ENCODE measurements at places on chromosomes 2 and 18. TPM values are rescaled to one million over a fixed set of nuclear protein-coding genes. Genes with fewer than 3 reads are reported as not detected.

DNA sequence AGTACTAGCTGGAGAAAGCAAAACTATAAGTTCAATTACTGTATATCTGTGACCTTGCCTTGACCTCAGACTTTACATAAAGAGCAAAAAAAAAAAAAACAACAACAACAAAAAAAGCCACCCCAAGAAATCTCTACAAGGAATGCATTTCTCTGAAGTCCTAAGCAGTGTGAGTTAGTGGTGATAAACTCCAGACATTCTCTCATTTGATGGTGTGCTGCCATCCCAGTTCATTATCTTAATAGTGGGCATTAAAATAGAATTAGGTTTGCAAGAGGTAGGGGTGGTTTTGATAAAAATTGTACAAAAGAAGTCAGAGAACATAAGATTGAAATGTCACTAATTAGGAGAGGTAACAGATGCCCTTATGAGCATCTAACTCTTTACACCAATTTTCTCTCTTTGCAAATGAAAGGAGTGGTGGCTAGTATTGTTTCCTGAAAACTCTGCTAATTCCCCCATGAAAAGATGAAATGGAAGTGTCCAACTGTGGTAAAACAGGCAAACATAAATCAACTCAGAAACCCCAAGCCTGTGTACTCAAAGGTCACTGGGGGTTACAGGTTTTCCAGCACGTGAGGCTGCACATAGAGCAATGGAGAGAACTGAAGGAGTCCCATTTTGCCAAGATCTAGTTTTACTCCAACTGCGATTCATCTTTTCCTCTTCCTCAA, 131.9 kb downstream of the MEIS1 start:
- no peak overlapping the region for H3K4me3 ChIP-seq
- H3K4me1 ChIP-seq: no peaks in the 10 kb centered on the region
- DNase-seq: no peak
- peaks cover 5% of the 10 kb centered on the region for H3K27me3 ChIP-seq

DNA sequence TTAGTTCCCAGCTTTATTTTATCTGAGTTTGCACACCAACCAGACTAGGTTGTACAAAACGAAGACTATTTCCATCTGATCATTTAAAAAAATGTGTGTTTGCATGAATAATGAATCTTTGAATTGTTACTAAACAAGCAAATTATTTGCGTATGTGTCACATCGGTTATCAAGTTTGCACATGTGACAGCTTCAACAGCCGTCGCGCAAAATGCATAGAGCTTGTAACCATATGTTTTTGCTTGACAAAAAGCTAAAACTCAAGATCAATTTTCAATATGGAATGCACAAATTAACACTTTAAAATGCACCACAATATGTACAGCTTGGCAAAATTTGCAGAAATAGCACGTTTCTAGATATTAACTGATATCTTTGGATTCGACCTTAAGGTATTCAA, 184.1 kb downstream of the PTGR3 start:
- DNase-seq: no peak
- no peak overlapping the region for H3K27ac ChIP-seq
- no peaks in the 10 kb centered on the region for H3K27me3 ChIP-seq

DNA sequence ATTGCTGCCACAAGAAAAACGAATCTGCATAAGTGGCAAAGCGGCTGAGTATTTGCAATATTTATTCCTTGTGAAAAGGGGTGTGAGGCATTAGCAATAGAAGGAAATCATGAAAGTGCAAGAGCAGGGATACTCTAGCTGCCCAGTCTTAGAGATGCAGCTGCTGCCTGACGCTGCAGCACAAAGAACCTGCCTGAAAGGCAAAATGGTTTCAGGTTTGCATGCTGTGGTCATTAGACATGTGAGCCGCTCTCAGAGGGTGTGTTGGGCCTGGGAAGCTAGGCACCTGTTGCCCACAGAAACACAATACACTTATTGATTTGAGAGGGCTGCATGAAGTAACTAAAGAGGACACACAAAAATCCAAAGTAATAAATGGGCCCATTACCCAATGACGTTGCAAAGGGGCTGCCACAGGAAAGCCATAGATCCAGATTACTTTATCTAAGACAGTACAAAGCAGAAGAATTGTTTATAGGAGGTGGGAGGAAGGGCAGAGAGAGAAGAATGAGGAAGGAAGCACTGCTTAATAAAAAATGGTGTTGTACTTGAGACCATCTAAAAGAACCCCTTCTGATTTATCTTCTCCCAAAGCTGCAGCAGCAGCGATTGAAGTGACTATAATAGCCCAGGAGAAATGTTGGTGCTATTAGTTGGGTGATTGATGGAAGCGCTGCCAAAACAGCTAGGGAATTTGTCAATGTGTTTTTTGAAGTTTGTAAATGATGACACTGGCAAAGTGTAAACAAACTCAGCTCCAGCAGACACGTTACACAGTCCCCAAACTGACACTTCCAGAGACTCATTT, 492.4 kb upstream of the ACVR2A start:
- peak overlapping the region; percentile 9 for H3K27ac ChIP-seq
- DNase-seq: no peak
- H3K36me3 ChIP-seq: no peaks in the 10 kb centered on the region
- no peaks in the 10 kb centered on the region for H3K27me3 ChIP-seq

ICOS gene
- not detected for total RNA-seq

MAL gene
- total RNA-seq: not detected

DNA sequence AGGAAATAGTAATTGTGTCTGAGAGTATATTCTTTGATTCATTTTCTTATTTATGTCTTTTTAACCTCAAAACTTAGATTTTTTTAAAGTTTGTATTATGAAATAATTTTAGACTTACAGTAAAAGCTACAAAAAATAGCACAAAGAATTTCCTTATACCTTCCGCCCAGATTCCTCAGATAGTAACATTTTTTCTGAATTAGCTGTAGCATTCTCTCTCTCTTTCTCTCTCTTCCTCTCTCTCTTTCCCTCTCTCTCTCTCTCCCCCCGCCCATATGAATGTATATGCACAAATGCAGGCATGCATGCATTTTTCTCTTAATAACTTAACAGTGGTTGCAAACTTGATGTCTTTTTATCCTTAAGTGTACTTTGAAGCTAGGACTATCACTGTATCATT, 361.1 kb upstream of the NRP2 start:
- H3K36me3 ChIP-seq: no peaks in the 10 kb centered on the region
- no peak overlapping the region for H3K4me3 ChIP-seq

POU3F3 gene
- total RNA-seq: not detected

DSG4 gene
- not detected for total RNA-seq

GRCh38 chr2:30236591-30237238, 5.4 kb downstream of the LBH start:
- peaks cover 36% of the 10 kb centered on the region for H3K27me3 ChIP-seq
- peaks cover 27% of the 10 kb centered on the region for H3K4me1 ChIP-seq
- H3K4me3 ChIP-seq: no peak overlapping the region
- no peak for DNase-seq
- peak overlapping the region; percentile 50 for H3K27ac ChIP-seq
- no peaks in the 10 kb centered on the region for H3K36me3 ChIP-seq

GRCh38 chr2:11257964-11258363, 86.5 kb downstream of the ROCK2 start:
- H3K36me3 ChIP-seq: peaks cover 7% of the 10 kb centered on the region
- H3K27ac ChIP-seq: no peak overlapping the region
- H3K4me3 ChIP-seq: no peak overlapping the region

RMDN2 gene
- 2.7 TPM for total RNA-seq

DNA sequence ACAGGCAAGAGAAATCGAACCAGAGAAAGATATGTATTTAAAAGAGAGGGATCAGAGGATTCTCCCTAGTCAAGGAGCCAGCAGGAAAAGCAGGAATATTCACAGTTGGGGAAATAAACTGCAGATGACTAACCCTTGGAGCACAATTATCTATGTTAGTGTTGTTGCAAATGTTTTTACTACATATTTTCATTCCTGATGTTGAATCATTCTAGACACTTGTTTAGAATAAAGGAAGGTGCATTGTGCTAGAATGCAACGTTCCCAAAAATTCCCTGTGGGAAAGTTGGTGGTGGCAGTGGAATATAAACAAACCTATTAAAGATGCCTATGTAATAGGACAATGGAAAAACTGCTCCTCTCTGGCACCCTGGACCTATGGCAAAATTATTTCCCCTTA, 63.3 kb downstream of the DTNA start:
- no peak for DNase-seq
- H3K27me3 ChIP-seq: no peaks in the 10 kb centered on the region
- peak overlapping the region; percentile 69 for H3K27ac ChIP-seq
- peaks cover 33% of the 10 kb centered on the region for H3K4me1 ChIP-seq

Data from gastrocnemius medialis (tissue), 4 donors.